ENCODE measurements at places on chromosomes 5 and 9. TPM values are rescaled to one million over a fixed set of nuclear protein-coding genes. Genes with fewer than 3 reads are reported as not detected.

DNA sequence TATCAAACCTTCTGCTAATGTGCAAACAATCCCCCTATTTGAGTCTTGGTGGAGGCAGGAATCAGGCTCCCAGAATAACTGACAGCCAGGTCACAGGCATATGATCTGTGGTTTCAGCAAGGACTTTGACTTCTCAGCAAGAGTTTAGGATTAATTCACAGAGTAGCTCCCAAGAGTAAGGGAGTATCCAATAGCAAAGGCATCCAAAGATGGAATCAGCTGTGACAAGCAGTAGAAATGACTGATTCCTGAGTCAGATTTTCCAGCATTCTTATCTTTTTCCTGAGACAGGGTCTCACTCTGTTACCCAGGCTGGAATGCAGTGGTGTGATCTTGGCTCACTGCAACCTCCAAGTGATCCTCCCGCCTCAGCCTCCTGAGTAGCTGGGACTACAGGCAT lies 108.3 kb downstream of the EPB41L4A start:
- no peak for DNase-seq

DNA sequence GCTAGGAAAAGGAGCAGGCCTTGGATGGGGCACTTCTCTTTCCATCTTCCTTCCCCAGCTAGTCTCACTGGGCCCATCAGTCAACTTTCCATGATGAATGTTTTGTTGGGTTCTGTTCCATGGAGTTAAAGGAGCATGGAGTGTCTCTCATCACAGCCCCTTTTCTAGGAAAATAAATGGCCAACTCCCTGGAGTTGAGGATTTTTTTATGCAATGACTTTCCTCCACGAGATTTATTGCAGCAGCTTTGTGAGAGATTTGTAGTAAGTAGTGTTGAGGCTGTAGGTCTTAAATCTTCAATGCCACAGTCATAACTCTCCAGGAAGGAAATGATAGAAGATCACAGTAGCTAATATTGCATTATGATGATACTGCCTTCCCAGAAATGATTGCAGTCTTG lies 45.6 kb upstream of the SLC44A1 start:
- no peak for DNase-seq

GRCh38 chr5:143153332-143154119 lies 250.0 kb downstream of the NR3C1 start:
- no peak for DNase-seq

- DNase-seq: no peak
These were observed 18.9 kb downstream of the ABO start for GRCh38 chr9:133256136-133256461.

The TMC1 gene
- polyA plus RNA-seq: 0.71 TPM

The FAF2 gene
- 47.5 TPM for polyA plus RNA-seq

The SIT1 gene
- polyA plus RNA-seq: 0.29 TPM
